Natural killer cell treated with Interleukin-12 subunit alpha and Interleukin-12 subunit beta and Interleukin-15 and Interleukin-18, amount 100 ng/mL, for 72 hours (primary cell): ENCODE measurements at places on chromosomes 1 and 21.

- no peak for DNase-seq
Observed at GRCh38 chr1:220353229-220354012, 81.2 kb upstream of the RAB3GAP2 start.

DNA sequence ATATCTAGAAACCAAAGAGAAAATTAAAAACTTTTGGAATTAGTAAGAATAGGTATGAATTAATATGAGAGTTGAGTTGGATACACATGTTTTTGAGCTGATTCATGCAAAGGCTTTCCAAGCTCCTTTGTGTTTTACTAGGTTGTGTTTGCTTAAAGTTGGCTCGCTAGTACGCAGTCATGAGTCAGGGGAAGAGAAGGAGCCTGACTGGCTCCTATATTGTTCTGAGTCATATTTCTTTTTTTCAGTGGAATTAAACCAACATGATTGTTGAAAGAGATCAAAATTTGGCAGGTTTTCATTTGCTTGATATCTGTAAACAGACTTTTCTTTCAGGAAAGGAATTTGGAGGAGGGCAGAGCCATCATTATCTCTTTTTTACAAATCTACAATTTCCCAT is 66.7 kb downstream of the MAGI3 start:
- DNase-seq, result no peak

- DNase-seq, result no peak
Observed at GRCh38 chr1:167499106-167499505, 19.2 kb downstream of the CD247 start.

- no peak for DNase-seq
Observed at GRCh38 chr21:35011681-35012080, 37.4 kb downstream of the RUNX1 start.

- DNase-seq, result no peak
Observed at GRCh38 chr1:232428036-232428645, 201.8 kb downstream of the SIPA1L2 start.

DNA sequence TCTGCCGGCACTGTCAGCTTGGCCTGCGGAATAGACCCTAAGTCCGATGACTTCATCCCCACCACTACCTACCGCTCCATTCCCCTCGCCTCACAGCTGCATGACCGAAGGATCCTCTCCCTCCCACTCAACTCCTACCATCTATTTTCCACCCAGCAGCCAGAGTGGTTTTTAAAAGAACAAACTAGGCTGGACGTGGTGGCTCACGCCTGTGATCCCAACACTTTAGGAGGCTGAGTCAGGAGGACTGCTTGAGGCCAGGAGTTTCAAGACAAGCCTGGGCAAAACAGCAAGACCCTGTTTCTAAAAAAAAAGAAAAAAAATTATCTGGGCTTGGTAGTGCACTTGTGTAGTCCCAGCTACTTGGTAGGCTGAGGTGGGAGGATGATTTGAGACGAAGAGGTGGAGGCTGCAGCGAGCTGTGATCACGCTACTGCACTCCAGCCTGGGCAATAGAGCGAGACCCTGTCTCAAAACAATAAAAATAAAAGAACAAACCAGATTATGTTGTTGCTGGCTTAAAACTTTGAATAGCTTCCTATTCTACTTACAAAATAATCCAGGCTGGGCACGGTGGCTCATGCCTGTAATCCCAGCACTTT is 59.0 kb downstream of the UBIAD1 start:
- no peak for DNase-seq

DNA sequence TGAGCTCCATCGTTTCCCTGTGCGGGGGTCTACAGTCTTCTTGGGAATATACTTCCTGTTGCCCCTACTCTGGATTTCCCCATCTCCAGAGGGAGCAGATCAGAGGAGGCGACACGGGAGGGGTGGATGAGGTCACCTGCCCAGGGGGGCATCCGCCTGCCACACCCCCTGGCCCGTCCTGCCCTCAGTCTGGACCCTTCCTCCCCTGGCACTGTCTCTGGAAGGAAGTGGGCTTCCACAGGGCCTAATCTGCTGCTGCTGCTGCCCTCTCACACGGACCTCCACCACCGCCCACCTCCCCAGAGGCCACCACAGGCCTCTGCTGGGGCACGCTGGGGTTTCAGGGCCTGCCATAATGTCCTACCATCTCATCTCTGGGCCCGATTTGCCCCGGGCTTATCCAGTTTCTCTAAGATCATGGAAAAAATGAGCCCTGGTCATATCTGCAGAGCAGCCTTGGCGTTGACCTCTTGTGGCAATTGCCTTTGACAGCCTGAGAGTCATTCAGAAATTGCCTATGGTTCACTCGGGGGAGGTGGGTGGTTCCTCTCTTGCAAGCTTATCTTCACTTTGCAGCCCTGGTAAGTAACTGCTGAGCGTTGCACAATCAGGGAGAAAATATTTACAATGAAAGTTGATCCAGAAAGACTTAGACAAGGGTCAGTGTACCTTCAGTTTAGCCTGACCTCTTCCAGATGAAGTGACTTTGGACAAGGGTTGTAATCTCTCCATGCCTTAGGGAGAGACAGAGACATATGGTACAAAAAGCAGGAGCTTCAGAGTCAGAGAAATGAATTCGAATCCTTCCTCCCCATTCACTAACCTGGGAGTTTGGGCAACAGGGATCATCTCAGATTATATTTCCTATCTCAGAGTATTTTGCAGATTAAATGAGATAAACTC is 252.4 kb downstream of the TOMM20 start:
- DNase-seq, result no peak

DNA sequence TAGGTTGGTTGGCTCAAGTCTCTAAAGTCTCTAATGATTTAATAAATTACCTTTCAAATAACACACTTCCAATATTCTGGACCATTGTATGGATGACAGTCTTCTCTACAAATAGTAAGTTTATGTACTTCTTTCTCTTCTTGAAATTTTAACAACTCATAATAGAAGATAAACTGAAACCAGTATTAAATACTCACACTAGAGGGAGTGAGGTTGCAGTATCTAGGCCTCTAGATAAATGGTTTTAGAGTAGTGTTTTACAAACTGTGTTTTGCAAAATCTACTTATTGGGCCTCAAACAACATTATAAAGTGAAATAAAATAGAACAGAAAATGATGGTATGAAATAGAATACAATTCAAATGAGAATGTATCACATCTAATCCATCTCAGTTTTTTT is 479.9 kb upstream of the BRINP3 start:
- DNase-seq, result no peak

DNA sequence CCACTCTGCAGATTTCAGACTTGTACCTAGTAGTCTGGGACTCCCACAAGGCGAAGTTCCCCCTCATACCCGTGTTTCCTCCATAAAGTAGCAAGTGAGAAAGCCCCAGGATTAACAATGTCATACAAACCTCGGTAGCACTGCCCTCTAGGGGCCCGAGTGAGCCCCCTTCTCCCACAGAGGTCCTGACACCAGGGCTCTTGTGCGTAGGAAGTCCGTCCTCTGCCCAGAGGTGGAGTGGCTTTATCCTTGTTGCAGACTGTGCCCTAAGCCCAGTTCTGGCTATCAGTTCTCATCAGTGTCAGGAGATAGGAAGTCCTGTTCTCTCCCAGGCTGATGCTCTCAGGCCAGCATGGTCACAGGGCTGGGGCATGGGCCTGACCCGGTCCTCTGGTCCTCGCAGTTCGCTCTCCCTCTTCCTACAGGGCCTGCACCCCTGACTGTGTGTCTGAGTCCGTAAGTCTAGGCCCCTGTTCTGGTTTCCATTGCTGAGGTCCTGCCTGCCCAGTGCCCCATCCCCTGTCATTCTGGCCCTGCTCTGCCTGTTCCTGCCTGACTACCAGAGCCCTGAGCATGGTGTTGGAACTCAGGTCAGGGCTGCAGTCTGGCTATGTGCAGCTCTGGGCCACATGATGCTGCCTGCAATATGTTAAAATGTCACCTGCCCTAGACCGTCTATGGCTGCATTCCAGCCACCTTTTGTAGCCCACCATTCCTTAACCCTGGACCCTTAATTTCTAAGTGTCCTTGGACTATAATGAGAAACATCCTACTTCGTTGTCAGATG is 285.6 kb downstream of the ASTN1 start:
- DNase-seq, result no peak

GRCh38 chr1:171418546-171418945 is 66.8 kb upstream of the PRRC2C start:
- DNase-seq, result no peak

DNA sequence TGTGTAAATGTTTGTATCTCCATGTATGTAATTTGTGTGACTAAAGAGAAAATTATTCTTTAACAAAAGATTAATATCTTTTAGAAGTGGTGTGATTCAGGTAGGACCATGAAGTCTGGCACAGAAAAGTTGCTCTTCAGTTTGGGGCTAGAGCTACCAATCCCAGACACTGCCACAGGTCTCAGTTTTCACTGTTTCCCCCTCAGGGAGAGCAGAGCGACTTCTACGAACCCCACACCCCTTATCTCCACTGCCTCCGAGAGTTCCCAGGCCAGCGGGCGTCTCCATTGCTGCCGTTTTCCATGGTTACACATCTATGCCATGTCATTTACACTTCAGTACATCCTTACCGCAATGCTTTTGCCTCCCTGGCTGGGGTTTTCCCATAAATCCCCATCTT is 93.0 kb upstream of the SMYD2 start:
- DNase-seq, result no peak
